ENCODE measurements at places on chromosomes 3 and 15. TPM values are rescaled to one million over a fixed set of nuclear protein-coding genes. Genes with fewer than 3 reads are reported as not detected.

- DNase-seq: no peak
Observed at GRCh38 chr3:32454731-32455608, 47.7 kb downstream of the CMTM6 start.

- DNase-seq: no peak
Observed at GRCh38 chr3:111548092-111548491, 6.1 kb downstream of the CD96 start.

- no peak for DNase-seq
Observed at GRCh38 chr3:58691997-58692396, 25.4 kb upstream of the FAM3D start.

DNA sequence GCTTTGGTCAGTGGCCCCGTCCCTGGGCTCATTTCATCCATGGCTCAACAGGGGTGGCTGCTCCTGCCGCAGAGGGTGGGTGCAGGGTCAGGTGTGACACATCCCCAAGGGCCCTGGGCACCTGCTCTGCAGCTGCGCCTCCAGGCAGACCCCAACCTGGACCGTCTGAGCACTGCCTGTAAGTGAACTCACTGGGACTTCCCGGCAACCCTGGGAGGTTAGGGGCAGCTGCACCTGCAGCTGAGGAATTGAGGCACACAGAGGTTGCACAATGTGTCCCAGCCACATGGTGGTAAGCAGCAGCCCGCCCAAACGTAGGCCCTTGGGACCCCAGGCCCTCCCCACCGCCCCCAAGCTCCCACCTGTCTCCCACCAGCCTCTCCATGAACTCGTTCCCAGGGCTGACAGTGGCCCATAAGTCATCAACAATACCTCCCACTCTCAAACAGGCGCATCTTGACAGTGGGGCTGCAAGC lies 55.1 kb downstream of the PLXNA1 start:
- DNase-seq: no peak

DNA sequence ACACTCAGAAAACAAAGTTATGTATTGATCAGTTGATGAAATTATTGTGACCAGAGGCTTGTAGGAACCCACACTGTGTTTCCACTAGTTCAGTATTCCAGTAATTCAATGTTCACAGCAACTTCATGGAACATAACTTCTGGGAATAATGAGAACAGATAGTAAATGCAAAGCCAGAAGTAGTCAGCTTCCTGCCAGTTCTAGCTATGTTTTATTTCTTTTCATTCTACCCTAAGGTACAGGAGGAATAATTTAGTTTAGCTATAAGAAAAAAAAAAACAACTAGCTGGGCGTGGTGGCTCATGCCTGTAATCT lies 48.6 kb downstream of the ARHGEF26 start:
- no peak for DNase-seq

DNA sequence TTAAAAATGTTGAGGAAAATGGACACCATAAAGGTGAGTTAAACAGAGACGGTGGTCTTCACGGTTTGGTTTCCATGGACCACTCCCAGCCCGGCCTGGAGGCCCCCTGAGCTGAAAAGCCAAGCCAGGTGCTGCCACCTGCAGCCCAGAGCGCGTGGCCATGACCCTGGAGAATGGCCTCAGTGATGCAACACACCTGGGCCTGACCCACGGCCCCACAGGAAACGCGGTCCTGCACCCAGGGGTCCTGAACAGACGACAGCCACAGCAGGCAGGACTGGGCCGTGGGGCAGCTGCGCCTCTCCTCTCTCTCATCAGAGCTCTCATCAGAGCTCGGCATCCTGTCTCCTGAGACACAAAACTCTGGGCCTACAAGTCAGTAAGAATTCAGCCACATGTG lies 64.1 kb downstream of the NIPA2 start:
- no peak for DNase-seq

- DNase-seq: no peak
Observed at GRCh38 chr15:91864664-91865063, 11.2 kb downstream of the SLCO3A1 start.

GRCh38 chr3:178520451-178520850 lies 15.8 kb upstream of the KCNMB2 start:
- DNase-seq: no peak

DNA sequence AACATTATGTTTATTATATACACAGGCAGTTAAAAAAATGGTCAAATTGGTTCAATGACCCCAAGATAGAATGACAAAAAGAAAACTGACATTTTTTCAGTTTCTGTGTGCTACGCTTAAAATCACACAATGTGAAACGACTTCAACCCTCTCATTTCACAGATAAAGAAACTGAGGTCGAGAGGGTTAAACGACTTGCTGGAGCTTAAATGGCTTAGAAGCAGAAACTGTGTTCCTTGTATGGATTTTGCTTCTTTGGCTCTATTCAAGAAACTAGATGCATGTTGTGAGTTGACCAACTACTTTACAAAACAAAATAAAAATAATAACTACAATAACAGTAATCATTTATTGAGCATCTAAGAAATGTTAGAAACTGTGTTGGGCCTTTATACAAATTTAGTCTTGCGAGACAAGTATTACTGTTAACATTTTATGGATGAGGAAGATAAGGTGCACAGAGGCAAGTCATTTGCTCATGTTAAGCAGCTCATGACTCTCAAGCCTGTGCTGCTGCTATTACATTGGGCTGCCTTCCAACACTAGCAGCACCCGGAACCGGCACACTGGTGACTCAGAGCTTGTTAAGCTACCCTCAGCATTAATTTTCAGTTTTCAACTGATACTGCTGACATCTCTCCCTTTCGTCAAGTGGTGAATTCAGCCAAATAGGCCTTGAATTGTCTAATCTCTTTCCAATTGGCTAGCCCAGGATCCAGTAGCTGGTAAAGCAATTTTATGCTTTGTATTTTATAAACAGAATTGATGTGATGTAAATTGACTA lies 487.6 kb downstream of the NAALADL2 start:
- peak; percentile 62 for DNase-seq

GRCh38 chr15:91021516-91022074 lies 799 bp downstream of the VPS33B start:
- no peak for DNase-seq

DNA sequence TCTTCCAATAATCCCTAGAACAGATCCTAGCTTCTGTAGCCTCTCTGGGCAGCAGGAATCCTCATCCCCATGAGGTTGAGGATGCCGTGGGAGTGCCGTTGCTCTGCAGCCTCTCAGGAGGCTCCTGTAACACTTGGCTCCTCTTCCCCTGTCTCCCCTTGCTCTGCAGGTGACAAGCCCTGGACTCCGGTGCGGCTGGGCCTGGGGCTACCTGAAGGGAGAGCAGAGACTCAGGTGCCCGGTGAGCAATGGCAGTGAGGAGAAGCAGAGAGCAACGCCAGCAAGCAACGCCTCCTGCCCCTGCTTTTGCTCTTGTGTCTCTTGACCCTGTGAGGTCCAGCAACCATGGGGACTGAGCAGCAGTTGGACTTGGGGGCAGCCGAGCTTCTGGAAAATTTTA lies 91.2 kb downstream of the CEMIP start:
- no peak for DNase-seq

DNA sequence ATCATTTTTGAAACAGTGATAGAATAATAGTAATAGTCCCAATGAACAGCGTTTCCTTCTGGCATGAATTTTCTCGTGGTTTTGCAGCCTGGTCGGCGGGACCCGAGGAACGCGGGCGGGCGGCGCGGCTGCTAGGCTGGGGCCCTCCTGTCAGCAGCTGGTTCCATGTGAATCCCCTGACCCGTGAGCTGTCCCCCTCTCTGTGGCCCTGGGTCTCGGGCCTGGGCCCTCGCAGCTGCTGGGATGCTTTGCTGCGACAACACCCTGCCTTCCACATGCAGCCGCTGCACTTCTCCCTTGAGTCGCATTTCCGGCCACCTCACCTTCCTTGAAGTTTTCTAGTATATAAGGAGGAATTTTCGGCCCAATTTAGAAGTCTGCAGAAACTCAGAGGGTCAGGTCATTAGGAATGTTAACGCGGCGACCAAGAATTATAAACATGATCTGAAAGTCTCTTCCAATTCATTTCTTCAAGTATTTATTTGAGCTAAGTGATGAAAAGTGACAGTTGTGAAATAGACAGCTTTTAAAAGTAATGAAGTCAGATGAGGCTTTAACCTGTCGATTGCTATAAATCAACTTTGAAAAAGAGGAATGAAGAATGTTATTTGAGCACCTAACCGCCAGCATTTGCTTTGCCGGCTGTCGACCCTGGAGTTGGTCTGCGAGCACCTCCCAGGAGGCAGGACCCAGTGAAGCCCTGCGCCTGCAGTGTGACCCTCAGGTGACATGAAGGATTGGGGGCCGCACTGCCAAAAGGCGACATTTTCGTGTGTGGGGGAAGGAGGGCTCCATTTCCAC lies 27.7 kb downstream of the NR2F2 start:
- DNase-seq: no peak

- DNase-seq: no peak
Observed at GRCh38 chr3:18111796-18112232, 313.3 kb downstream of the SATB1 start.

DNA sequence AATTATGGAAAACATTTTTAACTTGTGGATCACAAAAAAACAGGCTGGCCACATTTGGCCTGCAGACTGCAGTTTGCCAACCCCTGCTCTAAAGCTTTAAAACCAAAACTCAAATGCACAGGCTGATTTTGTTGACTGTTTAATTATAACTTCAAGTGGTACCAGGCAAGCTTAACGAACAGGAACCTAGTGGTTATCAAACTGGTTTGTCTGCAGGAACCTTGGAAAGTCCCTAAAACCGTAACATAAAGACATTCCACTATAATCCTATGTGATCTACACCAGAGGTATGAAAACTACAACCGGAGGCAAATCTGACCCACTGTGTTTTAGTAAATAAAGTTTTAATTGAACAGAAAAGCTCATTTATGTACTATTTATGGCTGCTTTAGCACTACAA lies 52.4 kb downstream of the TBL1XR1 start:
- no peak for DNase-seq

DNA sequence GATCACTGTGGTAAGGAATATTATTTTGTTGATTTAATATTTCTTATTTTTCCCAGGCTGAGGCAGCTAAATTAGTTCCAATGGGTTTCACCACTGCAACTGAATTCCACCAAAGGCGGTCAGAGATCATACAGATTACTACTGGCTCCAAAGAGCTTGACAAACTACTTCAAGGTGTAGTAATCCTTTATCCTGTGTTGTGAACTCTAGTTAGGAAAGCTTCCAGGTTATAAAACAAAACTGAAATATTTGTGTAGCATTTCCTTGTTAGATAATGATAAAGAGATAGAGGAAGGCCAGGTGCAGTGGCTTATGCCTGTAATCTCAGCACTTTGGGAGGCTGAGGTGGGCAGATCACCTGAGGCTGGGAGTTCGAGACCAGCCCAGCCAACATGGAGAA lies 11.1 kb downstream of the RAD51 start:
- no peak for DNase-seq

The SLC2A2 gene
- not detected for total RNA-seq

The ATP13A4 gene
- not detected for total RNA-seq

The CPN2 gene
- not detected for total RNA-seq

The COL6A5 gene
- not detected for total RNA-seq

The RBPMS2 gene
- 85.0 TPM for total RNA-seq

The ARRDC4 gene
- 34.9 TPM for total RNA-seq

The SLC7A14 gene
- not detected for total RNA-seq

The TGM5 gene
- total RNA-seq: 0.15 TPM

The FAM174B gene
- 6.2 TPM for total RNA-seq

The ERICH6 gene
- total RNA-seq: not detected

The SLC12A8 gene
- total RNA-seq: 1.9 TPM

All from right atrium auricular region (tissue), 2 donors.